ENCODE measurements at places on chromosomes 11 and 22.

DNA sequence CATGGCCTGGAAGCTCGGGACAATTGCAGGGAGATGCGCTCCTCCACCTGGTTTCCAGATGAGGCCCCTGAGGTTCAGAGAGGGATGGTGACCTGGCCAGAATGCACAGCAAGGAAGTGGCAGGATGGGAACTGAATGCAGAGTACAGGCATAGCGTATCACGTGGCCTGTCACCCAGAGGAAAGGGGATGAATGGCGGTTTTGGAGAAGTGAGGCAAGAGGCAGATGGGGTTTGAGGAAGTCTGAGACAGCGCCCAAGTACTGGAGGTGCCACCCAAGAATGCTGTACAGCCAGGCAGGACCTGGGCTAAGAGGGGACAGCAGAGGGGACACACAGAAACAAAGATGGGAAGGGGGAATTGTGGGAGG, 4.9 kb downstream of the RAB3IL1 start:
- no peak for DNase-seq

- DNase-seq = no peak
These were observed 326.9 kb downstream of the TBC1D22A start for GRCh38 chr22:47089374-47089773.

DNA sequence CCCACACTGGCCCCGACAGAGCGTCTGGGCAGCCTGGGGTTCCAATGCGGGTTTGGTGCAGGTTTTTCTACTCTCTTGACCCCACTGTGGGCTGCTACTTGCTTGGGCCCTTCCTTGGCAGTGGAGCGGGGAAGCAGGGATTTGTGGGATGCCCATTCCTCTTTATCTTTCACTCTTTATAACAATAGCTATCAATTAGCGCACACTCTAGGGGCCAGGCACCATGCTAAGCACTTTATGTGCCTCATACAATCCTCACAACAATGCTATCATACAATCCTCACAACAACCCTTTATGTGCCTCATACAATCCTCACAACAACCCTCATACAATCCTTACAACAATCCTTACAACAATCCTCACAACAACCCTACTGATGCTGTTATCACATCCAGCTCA, 12.7 kb downstream of the ACCS start:
- no peak for DNase-seq

- DNase-seq = no peak
These were observed 684.4 kb downstream of the NTM start for GRCh38 chr11:132054822-132055221.

- no peak for DNase-seq
These were observed 44.4 kb upstream of the CLMP start for GRCh38 chr11:123239191-123240150.

DNA sequence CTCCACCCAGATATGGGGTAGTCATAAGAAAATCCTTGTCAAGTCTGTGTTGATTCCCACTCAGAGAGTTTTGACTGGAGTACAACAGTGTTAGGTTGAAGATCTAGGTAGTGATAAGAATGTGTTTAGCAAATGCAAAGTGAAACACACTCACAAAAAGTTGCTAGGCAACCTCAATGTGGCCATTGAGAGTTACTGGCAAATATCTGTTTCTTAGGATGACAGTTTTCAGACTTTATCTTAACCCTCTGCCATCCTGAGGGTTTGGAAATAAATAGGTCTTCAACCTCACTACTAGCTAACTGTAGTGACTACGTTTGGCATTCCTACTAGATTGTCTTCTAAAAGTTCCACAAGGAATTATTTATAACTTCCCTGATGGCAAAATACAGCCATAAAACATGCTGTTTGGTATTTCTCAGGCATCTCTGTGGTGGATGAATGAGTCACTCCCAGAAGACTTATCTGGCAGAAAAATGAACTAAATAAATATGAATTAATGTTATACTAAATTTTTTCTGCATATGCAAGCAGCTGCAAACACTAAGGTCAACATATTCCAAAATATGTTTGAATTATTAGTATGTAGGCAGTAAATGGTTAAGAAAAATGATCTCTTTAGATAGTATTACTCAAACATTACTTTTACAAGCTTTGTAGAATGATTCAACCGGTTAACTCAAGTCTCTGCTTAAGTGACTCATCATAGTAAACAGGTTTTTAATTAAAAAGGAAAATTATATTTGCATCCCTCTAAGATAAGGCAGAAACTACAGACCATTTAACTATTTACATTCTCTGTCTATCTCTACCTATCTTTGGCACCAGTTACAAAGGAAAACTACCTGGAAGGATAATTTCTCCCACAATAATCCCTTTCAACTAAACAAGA, 17.1 kb upstream of the SYTL2 start:
- DNase-seq = no peak

- no peak for DNase-seq
These were observed 33.1 kb downstream of the CEP295 start for GRCh38 chr11:93694557-93694956.

DNA sequence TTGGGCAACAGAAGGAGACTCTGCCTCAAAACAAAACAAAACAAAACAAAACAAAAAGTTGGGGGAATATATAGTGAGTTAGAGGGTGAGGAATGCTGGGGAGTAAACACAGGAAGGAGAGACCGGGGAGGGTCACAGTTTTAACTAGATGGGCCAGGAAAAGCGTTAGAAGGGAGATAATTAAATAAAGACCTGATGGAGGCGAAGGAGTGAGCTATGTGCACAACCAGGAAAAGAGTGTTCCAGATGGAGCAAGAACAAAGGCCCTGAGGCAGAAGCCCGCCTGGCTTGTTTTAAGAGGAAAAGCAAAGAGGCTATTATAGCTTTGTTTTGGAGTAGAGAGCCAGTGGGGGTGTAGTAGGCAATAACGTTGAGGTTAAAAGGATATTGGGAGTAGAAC, 4.8 kb upstream of the PLA2G6 start:
- DNase-seq = no peak

GRCh38 chr11:14821031-14821430, 71.0 kb downstream of the CYP2R1 start:
- DNase-seq = no peak

GRCh38 chr11:92834296-92835020, 135.0 kb upstream of the MTNR1B start:
- DNase-seq = no peak

DNA sequence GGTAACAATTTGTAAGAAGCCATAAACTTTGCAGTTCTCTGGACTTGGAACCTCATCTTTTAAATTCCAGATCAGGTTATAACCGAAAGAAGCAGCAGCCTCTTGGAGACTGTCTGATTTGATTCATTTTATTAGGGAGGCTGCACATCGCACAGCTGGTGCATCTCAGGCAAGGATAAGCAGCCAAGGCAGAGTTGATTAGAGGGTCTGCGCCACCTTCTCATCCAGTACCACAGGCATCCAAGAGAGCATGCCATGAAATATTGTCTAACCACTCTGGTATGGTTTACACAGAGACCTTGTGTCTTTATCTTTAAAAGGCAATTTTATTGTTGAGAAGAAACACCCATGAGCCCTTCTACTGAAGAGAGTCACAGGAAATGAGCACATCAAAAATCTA, 16.2 kb upstream of the CWF19L2 start:
- no peak for DNase-seq

DNA sequence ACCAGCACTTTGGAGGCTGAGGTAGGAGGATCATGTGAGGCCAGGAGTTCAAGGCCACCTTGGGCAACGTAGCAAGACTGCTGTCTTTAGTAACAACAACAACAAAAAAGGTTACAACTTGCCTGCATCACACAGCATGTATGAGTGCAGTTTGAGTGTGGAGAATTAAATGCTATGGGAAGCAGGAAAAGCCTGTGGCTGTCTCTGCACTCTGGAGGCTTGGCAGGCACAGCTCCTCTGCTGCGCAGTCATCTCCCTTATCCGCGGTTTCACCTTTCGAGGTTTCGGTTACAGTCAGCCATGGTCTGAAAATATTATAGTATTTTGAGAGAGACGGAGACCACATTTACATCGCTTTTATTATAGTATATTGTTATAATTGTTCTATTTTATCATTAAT, 2.9 kb downstream of the MICAL2 start:
- no peak for DNase-seq

DNA sequence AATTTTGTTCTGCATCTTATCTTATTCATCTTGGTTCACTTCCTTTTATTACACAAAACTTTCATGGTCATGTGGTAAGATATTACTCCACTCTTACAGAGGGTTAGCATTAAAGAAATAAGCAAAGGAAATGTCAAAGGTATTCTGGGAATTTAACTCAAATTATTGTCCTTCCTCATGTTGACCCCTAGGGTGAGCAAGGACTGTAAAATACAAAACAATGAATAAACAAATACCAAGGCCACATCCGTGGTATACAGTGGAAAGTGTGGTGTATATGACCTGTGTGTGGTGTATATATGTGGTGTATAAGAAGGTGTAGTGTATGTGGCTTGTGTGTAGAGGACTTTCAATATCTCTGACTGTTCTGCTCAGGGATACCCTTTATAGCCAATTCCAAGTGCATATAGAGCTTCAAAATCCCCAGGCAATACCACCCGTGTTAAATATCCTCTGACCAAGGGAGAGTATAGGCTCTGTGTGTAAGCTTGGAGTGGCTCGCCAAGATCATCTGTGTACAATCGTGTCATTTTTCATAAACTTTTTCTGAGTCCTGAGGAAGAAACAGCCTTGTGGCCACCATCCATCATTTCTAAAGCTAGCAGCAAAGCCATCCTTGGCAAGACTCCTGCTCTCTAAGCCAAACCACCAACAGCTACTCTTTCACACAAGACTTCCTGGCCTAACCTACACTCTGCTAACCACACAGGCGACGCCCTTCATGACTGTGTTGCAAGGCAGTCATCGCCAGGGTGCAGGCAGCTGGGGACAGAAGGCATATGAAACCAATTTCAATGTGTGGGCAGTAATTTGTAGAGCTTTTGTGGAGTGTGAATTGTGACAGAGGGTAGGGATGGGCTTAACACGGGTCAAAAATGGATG, 548.0 kb downstream of the ETS1 start:
- peak; percentile 85 for DNase-seq

- no peak for DNase-seq
These were observed 138.5 kb downstream of the SWAP70 start for GRCh38 chr11:9802291-9802861.

DNA sequence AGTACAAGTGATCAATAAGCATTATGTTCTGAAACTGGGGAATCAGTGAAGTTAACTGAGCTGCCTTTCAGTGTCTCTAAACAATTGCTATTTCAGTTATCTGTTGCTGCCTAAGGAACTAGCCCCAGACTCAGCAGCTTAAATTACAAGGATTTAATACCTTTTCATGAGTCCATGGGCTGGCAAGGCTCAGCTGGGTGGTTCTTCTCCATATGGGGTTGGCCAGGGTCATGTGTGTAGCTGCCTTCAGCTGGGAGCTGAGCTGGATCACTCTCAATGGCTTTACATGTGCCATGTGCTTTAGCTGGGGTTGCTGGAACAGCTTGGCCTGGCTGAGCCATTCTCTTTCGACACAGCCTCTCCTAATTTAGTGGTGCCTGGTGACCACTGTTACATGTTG, 295.0 kb upstream of the NCAM1 start:
- DNase-seq = no peak

- no peak for DNase-seq
These were observed 27.4 kb downstream of the IGLL5 start for GRCh38 chr22:22914726-22915669.

DNA sequence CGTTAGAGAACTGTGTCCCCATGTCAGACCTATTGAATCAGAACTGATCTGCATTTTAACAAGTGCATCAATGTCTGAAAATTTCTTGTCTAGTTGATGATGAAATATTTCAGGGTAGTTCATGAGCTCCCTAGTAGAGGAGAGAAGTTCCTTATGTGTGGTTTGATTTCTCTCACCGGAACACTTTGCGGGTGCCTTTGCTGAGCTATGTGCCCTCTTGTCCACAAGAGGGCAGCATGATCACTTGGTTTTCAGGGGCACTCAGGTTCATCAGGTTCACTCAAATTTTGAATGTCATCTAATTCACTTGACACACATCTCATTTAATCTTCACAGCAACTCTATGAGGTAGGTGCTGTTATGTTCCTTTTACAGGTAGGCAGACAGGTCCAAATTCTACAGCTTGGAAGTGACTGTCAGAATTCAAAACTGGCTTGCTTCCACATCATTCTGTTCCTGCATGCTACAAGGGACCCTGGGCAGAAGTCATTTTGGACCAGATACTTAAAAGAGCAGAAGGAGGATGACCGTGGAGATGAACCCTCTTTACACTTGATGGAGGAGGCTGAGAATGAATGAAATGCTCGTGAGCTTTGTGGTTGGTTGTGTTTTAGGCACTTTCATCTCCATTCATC, 55.6 kb downstream of the P4HA3 start:
- DNase-seq = peak; percentile 63

GRCh38 chr11:80815752-80816453, 1375.1 kb upstream of the TENM4 start:
- DNase-seq = no peak

DNA sequence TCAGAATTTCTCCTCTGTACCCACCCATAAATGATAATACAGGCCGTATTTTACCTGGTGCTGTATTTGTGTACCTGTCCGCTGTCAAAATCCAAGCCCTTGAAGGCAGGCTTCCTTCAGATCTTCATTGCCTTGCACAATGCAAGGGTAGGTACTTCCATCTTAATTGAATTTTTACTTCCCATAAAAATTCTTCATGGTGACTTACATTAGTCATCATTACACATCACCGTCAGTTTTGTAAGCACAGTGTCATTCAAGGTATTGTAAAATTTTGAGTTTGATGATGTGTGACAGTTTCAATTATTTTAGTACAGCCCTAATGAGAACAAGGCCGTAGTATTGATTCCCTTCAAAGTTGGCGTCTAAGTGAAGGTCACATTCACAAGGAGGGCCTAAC, 770 bp upstream of the TSG101 start:
- no peak for DNase-seq

GRCh38 chr11:7320306-7320705, 68.6 kb downstream of the SYT9 start:
- no peak for DNase-seq

DNA sequence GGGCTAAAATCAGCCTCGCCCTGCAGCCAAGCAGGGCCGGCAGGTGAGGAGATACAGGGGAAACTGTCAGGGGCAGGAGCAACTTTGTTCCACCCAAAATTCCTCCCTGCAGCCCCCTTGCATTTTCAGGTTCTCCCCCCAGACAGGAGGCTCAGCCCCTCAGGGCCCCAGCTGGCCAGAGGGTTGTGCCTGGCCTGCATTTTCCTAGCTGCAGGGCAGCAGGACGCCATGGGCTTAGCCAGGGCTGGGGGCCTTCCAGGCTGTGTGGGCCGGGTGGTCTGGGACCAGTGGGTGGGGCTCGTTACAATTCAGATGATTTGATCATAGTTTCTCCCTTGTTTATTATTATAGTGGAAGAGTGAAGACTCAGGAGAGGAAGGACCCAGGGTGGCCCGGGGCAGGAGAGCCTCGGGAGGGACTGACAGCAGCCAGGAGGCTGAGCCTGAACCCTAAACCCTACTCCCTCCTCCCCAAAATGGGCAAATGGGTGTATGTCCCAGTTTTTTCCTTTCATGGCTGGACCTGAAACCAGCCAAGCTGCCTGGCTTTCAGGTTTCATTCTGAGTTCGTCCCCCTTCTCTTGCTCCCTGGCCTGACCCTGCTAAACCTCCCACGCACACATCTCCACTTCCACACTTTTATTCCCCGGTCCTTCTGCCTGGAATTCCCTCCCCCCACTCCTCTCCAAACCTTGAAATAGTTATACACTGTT, 40.0 kb downstream of the AHNAK start:
- DNase-seq = no peak

- DNase-seq = no peak
These were observed 137.1 kb downstream of the CTTN start for GRCh38 chr11:70535191-70535971.

Measured in activated CD4-positive, alpha-beta T cell treated with anti-CD3 and anti-CD28 coated beads for 48 hours (primary cell).